ENCODE measurements at places on chromosomes 4 and X.

GRCh38 chrX:2828344-2828958, at the start of gene GYG2:
Gene GYG2 (plus strand): TSS chrX:2828930. CDS start chrX:2830189, 1,259 bp downstream.
- no peak for DNase-seq

DNA sequence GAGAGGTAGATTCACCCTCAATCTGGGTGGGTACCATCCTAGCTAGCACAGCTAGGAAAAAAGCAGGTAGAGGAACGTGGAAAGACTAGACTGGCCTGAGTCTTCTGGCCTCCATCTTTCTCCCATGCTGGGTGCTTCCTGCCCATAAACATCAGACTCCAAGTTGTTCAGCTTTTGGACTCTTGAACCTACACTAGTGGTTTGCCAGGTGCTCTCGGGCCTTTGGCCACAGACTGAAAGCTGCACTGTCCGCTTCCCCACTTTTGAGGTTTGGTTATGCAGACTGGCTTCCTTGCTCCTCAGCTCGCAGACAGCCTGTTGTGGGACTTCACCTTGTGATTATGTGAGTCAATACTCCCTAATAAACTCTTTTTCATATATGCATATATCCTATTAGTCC, 36.4 kb upstream of the UGT2B4 start:
- no peak for DNase-seq

DNA sequence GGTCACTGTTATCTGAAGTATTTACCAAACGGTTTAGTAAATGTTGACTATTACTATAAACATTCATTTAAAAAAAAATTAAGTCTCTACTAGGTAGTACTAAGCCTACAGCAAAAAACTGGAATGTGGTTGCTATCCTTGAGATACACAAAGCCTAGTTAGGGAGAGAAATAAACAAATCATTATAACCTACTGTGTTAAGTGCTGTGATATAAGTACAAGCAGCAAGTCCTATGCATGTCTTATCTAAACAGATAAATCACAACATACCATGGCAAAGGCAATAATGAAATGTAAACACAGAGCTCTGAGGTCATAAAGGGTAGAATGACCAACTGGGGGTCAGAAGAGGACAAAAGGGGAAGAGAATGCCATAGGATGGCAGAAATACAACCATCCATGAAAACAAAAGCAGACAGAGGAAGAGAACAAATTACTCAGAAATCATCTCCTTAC, 92.2 kb downstream of the RNF150 start:
- no peak for DNase-seq

DNA sequence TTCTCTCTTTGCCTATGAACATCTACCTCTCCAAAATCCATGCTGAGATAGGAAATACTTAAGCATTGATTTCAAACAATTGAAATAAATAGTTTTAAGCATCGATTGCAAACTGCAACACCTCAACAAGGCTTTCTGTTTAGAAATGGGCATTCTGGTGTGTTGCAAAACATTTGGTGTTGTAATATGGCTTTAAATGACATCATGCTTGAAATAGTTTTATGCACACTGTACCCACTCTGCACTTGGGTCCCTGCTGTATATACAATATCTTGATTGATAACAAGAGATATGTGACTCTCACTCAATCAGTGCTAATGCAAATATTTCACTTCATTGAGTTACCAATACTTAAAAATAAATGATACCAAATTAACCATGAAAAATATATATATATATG, 964.9 kb upstream of the GRIA3 start:
- no peak for DNase-seq

GRCh38 chr4:88524171-88524570, 595 bp upstream of the PYURF start:
- no peak for DNase-seq

DNA sequence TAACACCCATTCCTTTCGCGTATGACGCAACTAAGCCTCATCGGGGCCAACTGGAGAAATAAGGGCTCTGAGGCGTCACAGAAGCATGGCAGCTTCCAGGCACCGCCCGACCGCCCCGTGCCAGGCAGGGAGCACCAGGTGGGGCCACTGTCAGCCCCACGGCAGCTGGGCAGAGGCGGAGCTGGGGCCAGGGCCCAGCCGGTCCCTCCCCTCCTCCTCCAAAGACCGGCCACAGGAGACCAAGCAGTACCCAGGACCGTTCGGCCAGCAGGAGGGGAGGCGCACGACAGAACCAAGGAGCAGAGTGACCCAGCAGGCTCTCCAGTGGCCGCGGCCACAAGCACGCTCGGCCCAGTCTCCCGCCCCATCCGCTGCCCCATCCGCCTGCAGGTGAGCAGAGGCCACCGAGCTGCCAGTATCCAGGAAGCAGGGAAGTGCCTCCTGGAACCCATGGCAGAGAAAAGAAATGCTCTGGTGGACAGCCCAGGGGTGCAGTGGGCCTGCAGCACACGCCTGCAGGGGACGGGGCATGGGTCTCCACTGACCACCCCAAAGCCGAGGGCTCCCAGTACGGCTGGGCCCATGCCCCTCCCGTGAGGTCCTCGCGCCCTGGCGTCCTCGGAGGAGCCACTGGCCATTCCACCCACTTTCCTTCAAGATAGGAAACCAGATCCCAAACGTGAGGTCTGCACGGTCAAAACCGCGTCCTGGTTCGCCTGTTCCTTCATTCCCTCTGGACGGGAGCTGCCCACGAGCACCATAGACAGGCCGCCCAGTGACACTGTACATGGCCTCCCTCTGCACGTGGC, 9.6 kb downstream of the CTBP1 start:
- DNase-seq, result no peak

GRCh38 chr4:703336-704197, 2.1 kb upstream of the PCGF3 start:
- no peak for DNase-seq

- DNase-seq, result no peak
Measured at GRCh38 chr4:38855466-38855865, 1.2 kb downstream of the TLR6 start.

DNA sequence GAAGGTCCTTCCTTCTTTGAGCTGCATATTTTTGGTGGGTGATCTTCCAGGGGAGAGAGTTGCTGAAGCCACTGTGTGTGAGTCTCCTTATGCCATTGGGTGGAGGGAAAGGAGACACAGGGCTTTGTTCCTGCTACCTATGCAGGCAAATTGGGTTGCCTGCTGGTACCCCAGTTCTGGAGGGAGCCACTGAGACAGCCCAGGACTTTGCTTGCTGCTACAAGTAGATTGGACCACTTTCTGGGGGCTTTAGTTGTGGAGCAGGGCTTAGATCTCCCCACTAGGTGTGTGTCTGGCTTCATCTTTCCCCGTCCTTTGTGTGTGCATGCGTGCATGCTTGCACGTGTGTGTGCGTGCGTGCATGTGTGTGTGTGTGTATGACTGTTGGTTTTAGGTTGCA, 10.0 kb downstream of the CITED1 start:
- no peak for DNase-seq

DNA sequence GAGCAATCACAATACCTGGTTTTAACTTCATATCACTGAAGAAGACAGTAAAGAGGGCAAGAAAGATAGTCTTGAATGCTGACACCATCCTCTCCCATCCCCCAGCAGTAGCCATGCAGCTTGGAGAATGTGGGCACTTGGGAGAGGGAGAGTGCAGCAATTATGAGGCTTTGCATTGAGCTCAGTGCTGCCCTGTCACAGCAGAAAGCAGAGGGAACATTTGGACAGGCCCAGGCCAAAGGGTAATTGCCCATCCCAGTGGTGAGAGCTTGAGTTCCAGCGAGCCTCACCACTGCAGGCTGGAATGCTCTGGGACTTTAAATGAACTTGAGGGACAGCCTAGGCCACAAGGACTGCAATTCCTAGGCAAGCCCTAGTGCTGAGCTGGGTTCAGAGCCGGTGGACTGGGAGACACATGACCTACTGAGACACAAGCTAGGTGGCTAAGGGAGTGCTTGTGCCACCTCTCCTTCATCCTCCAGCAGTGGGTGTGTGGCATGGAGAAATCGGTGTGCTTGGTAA, 36.3 kb downstream of the CORIN start:
- DNase-seq, result no peak

DNA sequence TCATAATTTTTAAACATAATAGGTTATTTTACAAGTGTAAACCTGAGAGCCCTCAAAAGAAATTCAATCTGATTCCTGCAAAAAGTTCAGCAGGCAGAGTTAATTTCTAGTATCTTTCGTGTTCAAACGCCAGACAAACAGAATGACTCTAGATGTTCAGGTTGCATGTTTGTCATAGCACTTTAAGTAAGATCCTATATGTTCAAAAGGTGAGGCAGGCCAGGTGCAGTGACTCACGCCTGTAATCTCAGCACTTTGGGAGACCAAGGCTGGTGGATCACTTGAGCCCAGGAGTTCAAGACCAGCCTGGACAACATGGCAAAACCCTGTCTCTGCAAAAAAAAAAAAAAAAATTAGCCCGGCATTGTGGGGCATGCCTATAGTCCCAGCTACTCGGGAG, 1.1 kb upstream of the RASSF6 start:
- no peak for DNase-seq

DNA sequence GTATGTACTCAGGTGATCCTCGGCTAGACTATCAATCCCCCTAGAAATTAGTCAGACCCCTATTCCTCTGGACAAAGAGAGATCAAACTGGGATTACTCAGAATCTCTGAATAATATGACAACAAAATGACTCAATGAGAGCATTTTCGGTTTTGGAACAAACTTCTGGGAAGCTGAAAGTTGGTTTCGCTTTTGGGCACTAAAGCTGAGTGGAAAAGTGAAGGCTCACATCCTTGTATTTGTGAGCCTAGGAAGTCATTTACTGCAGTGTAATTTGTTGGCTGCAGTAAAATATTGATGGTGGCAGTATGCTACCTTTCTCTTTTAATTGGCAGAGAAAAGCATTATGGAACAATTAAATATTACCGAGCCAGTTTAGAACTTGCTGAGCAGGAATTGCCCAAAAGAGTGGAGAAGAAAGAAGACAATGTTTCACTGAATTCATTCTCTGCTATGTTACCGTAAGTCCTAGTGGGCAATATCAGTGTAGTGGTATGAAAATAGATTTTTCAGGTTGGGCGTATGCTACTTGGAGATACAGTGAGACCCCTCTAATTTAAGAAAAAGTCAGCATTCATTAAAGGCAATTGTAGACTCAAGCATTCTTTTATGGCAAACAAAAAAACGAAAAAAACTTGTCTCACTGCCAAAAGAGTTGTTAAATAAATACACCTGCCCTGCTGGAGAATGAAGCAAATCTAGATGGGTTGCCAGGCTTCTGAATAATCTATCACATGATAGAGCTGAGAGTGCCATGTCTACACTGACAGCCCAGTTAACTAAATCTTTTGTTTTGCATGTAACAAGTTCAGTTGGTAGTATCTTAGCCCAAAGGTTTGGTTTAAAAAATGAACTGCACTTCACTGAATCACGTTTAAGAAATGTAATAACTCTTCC, 69.6 kb downstream of the AGTR2 start:
- DNase-seq, result no peak

DNA sequence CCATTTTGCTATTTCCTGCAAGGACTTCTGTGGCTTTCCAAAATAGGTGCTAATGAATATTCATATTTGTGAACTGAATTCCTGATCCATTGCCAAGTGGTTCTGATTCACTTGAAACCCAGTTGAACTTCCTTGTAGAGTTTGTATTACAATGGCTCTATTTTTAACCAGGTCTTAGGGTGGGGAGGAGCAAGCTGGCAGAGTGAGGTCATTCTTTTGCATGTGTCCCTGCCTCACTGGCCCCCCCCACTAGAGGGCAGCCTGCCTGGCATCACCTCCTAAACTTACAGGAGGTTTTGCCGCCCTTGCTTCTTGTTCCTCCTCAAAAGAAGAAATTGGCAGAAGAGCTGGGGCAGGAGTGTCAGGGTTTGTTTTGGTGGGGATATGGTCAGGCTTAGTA, 10.5 kb downstream of the PTTG2 start:
- peak; percentile 71 for DNase-seq

DNA sequence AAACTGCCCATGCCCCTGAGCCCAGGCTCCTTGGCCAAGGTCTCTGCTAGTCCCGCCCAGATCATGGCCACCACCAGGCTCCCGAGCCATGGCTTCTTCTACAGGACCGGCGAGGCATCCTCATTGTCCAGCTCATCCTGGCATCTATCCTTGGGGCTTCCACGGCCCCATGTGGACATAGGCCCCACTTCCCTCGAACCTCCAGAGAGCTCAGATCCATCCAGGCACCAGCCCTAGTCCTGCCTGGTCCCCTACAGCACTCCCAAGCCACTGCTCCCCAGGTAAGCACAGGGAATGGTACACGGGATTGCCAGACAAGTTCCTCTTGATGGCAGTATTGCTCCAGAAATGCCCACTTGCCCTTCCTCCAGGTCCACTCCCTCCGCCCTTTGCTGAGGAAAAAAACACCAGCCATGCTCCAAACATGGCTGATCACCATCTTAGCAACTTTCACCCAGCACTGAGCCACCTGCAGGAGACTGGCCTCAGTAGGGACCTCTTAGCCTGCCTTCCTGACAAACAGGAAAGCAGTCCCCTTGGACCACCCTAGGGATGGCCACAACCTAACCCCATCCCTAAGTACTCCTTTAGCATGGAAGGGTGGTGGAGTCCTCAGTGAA, 272.1 kb upstream of the AGTR2 start:
- peak; percentile 89 for DNase-seq

DNA sequence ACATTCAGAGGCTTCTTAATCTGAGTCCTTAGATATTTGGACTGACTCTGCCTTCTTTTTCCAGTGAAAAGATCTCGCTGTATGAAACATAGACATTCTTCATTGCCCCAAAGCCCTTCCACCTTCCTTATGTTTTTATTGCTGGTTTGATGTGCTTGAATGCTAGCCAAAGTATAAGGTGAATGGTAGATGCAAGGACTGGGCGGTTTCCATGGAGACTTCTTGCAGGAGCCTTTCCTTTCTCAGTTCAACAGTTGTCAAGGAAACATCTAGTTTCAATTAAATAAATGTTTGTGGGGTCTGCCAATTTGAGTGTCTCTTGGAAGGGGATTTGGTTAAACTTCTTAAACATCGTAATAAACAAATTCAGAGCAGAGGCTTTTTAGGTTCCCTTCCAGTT, 46.0 kb downstream of the REPS2 start:
- no peak for DNase-seq

- DNase-seq, result no peak
Measured at GRCh38 chrX:24838629-24839028, 144.9 kb downstream of the POLA1 start.

DNA sequence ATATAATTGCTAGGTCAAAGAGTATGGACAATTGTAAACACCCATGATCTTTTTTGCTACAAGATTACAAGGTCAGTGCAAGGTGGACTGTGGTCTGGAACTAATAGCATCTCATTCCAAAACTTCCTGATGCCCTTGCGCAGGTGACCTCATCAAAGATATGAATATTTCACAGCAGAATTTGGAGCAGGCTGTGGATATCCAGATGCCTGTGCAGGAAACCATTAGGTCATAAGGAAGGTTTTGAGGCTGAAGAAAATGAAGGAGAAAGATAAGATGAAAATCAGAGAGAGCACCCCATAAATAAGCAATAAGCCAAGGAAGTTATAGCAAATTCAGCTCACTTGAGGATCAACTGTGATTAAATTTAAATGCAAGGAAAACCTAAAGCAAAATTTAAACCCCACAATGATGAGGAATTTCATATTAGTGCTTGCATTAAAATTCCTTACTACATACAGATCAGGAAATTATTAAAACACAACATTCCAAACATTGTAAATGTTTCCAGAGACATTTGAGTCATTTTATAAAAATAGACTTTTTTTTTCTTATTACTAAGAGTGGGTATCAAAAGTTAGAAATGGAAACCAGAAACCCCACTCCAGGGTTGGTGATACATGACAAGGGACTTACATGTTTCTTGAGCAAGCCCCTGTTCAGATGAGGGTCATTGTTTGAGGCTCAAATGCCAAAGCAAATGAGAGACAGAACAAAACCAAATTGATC, 100.7 kb upstream of the FAM9C start:
- no peak for DNase-seq

All from ureter (tissue), 1 donor.